ENCODE measurements at places on chromosomes 1 and 21. TPM values are rescaled to one million over a fixed set of nuclear protein-coding genes. Genes with fewer than 3 reads are reported as not detected.

- no peak for DNase-seq
Measured at GRCh38 chr1:40870135-40870728, 8.1 kb upstream of the CITED4 start.

GRCh38 chr1:217482356-217483102 lies 148.4 kb downstream of the GPATCH2 start:
- DNase-seq: peak; percentile 8

DNA sequence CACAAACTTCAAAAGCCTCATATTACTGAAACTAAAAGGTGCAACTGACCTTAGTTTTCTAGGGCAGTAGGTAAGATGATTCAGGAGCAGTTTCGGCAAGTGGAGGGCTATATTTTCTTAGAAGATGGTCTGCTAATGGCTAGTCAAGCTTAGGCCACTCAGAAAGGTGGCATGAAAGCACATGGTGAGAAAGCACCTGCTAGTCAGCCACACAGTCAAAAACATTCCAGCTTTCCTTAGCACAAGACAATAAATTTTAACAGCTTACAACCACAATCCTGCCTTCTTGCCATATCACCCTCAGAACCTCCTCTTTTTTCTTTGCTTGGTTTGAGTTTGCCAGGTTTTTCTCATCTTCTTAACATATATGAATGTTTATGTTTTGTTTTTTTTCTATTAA lies 81.1 kb upstream of the SLFNL1 start:
- DNase-seq: no peak

GRCh38 chr1:44701141-44701573 lies 26.6 kb downstream of the ARMH1 start:
- DNase-seq: no peak

DNA sequence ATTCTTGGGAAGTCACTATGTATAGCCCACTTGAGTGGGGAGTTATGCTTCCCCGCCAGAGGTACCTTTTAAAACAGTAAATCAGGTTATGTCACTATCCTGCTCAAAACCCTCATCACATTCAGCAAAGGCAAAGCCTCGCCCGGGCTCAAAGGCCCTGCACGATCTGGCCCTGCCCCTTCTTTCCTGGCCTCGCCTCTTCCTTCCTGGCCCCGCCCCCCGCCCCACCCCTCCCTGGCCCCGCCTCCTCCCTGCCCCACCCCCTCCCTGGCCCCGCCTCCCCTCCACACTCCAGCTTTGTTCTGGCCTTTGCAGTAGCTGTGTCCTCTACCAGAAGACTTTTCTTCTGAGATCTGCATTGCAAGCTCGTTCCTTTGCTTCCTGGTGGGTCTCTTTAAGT lies 6.6 kb downstream of the LDLRAD2 start:
- DNase-seq: peak; percentile 12

- no peak for DNase-seq
Measured at GRCh38 chr1:190205713-190206112, 272.0 kb downstream of the BRINP3 start.

GRCh38 chr1:92923664-92924063 lies 37.6 kb downstream of the DIPK1A start:
- DNase-seq: no peak

GRCh38 chr1:171739656-171740055 lies 2.2 kb downstream of the VAMP4 start:
- DNase-seq: no peak

DNA sequence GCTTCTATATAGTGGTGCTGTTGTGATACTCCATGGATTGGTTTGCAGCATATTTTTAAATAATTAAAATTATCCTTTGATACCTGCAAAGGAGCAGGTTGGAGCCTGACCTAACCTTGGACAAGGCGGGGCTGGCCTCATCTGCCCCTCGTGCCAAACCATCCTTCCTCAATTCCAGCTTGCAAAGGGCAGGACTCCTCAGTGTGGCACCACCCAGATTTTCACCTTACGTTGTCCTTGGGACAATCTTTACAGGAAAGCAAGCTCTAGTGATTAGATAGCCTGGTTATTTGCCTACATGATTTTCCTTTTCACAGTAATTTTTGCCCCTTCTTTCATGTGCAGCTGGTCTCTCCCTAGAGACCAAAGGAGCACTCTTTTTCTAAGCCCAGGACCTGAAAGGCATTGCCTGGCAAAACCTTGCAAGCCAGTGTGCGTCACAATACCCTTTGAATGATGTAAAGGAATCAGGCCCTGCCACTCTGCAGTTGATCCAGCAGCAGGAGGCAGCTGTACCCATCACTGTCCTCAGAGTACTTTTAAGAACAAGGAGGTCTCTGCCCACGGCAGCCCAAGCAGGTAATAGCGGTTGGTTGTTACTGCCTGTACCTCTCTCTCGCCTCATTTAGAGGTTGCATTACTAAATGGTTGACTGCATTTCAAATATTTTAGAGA lies 99.4 kb downstream of the ADSS2 start:
- DNase-seq: no peak

DNA sequence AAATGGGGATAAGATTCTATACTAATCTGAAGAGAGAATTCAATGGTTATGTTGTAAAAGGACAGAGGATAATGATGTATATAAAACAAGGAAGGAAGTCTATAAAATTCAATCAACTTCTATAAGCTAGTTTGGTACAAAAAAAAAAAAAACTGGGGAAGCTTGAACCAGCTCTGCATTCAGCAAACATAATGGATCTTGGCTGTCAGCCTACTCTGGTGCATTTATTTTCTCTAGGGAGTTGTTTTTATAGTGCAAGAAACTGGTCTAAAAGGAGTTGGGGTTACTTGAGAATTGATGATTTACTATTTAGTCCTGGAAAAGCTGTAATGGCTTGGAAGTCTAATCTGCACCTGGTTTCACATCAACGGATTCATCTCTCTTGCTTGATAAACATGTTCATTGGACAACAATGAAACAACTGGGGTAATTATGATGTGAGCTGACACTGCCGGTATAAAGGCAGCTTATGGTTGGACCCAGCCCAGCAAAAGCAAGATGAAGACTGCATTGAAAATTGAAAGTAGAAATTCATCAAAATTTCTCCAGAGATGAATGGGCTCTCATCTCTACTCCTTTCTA lies 199.4 kb upstream of the NRIP1 start:
- DNase-seq: no peak

The ISG20L2 gene
- 41.7 TPM for total RNA-seq

The STIL gene
- 34.4 TPM for total RNA-seq

The RAP1GAP gene
- total RNA-seq: 13.4 TPM

The DHRS3 gene
- total RNA-seq: 87.0 TPM

The CFAP74 gene
- total RNA-seq: 4.9 TPM

The AQP10 gene
- not detected for total RNA-seq

Data from HCT116 (cell line).